Neural progenitor cell (in vitro differentiated cells): ENCODE measurements at places on chromosomes 2 and 18.

DNA sequence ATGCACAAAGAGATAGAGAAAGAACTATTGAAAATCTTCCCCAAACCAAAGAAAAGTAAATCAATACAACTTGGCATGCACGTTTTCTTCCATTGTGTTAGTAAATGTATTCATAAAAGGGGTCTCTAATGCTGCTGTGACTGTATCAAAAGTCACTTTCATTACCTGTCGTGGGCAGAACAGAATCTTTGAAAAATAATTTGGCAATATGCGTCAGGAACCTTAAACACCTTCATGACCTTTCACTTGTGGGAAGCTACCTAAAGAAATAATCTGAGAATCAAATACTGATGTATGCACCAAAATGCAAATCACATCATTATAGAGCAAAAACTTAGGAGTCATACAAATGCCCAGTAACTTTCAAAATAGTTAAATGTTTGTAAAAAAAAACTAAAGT, 105.3 kb downstream of the ARL4C start:
- DNase-seq, result no peak

DNA sequence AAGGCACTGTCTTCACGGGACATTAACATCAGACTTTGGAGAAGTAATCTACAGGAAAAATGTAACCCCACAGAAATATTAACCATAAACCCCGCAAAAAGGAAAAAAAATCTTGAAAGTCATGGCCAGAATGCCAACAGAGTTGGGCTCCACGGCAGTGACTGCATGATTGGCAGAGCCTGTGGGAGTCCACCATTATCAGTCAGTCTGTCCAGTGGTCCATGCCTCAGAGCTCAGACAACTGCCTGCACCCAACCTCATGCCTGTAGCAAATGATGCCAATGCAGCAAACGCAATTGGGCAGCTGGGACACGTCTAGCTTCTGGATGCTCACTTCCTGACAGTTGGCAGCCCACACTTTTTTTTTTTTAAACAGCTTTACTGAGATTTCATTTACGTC, 5.1 kb upstream of the PPIG start:
- no peak for DNase-seq

- no peak for DNase-seq
Measured at GRCh38 chr2:161090411-161090810, 69.8 kb upstream of the TANK start.

DNA sequence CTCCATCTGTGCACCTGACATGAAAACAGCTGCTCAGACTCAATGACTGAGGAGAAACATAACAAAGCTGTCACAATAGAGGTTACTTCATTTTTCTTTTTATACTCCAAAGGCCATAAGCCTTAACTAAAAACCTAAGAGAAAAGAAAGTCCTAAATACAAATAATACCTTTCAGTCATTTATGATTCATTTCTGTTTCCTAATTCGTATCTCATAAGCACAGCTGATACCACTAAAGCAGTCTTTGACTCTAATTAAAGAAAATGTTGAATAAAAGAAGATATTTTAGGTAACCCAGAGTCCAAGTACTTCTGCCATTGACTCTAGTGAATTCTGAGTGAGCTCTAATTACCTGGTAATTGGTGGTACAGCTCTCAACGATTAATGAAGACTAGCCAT, 20.6 kb downstream of the NEMP2 start:
- no peak for DNase-seq
